ENCODE measurements at places on chromosomes 7 and 10. TPM values are rescaled to one million over a fixed set of nuclear protein-coding genes. Genes with fewer than 3 reads are reported as not detected.

The ANKRD30A gene
- total RNA-seq, result not detected

The CCL24 gene
- total RNA-seq, result not detected

The FOXK1 gene
- total RNA-seq, result 65.8 TPM

The DGKI gene
- total RNA-seq, result not detected

The HOXA5 gene
- total RNA-seq, result 0.81 TPM
